MG63 (cell line): ENCODE measurements at places on chromosomes 7 and 10.

- DNase-seq = peak; percentile 40
Measured at GRCh38 chr10:32054094-32054493, 2.1 kb downstream of the KIF5B start.

DNA sequence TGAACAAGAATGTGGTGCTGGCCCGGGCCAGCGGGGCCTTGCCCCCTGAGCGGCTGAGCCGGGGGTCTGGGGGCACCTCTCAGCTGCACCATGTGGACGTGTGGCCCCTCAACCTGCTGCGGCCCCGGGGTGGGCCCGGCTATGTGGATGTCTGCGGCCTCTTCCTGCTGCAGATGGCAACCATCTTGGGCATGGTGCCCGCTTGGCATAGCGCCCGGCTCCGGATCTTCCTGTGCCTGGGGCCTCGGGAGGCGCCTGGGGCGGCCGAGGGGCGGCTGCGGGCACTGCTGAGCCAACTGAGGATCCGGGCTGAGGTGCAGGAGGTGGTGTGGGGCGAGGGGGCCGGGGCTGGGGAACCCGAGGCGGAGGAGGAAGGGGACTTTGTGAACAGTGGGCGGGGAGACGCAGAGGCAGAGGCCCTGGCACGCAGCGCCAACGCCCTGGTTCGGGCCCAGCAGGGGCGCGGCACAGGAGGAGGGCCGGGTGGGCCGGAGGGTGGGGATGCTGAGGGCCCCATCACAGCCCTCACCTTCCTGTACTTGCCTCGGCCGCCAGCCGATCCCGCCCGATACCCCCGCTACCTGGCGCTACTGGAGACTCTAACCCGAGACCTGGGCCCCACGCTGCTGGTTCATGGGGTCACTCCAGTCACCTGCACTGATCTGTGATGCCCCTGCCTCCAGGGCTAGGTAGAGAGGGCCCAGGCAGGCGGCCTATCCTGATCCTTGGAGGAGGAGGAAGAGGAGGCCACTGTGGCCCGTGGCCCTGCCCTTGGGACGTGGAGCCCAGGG is 1.1 kb upstream of the TRIP6 start:
- DNase-seq = peak; percentile 89

DNA sequence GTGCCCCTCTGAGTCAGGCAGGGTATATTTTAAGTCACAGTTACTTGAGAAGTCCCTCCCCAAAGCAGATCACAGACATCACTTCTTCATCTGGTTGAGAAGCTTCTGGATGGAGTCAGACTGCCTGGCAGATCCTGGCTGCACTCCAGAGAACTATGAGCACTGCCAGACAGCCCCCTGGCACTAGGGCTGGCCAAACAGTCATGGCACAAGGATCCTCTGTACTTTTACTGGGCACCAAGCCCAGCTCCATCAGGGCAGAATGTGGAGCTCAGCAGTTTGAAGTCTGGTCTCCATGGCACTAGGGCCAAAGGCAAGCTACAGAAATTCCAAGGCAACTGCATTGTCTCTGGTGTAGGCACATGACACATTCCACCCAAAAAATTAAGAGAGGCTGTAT is 162.1 kb downstream of the NRG3 start:
- peak; percentile 22 for DNase-seq

DNA sequence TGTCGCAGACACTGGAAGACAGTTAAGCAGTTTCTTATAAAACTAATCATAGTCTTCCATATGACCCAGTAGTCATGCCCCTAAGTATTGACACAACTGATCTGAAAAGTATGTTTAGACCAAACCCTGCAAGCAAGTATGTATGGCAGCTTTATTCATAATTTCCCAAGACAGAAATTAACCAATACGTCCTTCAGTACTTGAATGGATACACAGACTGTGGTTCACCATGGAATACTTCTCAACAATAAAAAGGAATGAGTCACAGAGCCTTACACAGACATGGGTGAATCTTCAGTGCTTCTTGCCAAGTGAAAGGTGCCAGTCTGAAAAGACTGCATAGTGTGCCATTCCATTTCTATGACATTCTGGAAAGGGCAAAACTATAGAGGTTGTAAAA is 50.2 kb upstream of the AKR1E2 start:
- DNase-seq = peak; percentile 26

- DNase-seq = no peak
Measured at GRCh38 chr10:43173120-43173519, 34.9 kb downstream of the CSGALNACT2 start.

GRCh38 chr7:42143711-42144600 is 93.1 kb downstream of the GLI3 start:
- DNase-seq = no peak

DNA sequence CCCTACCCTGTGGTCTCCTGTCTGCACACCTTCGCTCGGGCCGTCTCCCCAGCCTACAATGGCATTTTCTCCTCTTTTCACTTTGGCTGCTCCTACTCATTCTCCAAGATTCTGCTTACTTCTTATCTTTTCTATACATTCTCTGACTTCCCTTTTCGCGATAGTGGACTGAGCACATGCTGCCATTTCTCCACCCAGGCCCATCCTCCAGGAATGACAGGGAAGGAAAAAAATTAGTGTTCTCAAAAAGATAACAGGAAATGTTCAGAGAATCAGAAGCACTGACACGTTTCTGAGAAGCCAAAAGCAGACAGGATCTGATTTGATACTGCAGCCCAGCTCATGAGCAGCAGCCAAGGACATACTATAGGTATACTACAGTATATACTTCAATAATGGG is 6.4 kb upstream of the ANXA11 start:
- DNase-seq = no peak
